ENCODE measurements at places on chromosomes 6 and 20.

DNA sequence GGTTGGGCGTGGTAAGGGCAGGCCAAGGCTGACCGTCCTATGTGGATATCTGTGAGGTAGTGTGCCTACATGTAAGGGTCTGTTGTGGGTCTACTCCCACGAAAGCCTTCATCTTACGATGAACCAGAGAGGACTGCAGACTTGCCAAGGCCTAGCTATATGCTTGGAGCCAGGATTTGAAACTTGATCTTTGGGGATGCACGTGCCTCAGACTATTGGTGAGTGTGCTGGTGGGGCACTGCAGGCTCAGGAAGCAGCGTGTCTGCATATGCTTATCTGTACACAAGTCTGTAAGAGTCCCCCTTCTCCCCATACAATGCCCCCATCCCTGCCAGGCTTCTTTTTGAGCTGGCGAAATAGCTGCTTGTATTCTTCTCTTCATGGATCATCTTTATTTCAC lies 17.9 kb downstream of the PLCG1 start:
- peaks cover 27% of the 10 kb centered on the region for H3K4me1 ChIP-seq
- H3K27me3 ChIP-seq, result no peaks in the 10 kb centered on the region
- no peak overlapping the region for H3K27ac ChIP-seq
- no peaks in the 10 kb centered on the region for H3K36me3 ChIP-seq

DNA sequence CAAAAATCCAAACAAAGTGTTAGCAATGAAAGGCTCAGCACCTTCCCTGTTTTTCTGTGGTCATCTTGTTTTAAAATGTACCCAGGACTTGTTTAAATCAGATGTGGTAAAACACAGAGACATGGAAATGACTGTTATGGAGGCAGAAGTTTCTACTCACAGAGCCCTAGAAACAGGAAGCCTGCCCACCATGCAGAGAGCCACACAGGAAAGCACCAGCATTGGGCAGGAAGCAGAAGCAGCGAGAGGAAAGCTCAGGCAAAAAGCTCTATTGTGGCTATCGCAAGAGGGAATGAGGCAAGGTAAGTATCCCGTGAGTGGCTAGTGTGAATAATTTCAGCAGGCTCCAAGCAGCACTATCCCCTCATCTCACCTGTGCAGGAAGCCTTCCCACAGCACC lies 42.8 kb downstream of the GPR6 start:
- H3K4me1 ChIP-seq, result no peaks in the 10 kb centered on the region
- no peak overlapping the region for H3K27ac ChIP-seq
- no peaks in the 10 kb centered on the region for H3K36me3 ChIP-seq
- DNase-seq, result no peak
- H3K27me3 ChIP-seq, result no peaks in the 10 kb centered on the region
- no peak overlapping the region for H3K4me3 ChIP-seq

DNA sequence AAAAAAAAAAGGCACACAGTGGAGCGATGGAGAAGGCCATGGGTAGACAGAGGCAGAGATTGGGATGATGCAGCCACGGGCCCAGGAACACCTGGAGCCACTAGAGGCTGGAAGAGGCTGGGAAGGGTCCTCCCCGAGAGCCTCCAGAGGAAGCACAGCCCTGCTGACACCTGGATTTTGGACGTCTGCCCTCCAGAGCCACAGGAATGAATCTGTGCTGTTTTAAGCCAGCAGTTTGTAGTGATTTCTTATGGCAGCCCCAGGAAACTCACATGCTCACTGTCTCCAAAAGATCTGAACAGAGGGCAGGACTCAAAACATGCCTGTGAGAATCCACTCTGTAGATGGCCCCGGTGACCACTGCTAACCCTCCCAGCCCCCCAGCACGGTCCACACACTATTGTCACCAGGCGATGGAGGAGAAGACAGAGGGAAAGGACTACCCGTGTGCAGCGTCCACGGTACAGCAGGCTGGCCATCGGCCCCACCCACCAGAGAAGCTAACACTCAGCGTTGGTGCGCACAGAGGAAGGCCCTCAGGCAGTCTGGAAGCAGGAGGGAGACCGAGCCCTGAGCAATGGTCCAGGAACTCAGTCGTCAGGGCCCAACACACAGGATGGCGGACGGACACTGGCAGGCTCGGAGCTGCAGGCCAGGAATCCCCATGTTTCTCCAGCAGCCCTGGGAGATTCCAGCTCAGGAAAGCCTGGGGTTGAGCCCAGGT lies 99.7 kb downstream of the BMP7 start:
- H3K4me3 ChIP-seq, result no peak overlapping the region
- no peak overlapping the region for H3K27ac ChIP-seq
- H3K27me3 ChIP-seq, result no peaks in the 10 kb centered on the region
- H3K4me1 ChIP-seq, result no peaks in the 10 kb centered on the region
- H3K36me3 ChIP-seq, result no peaks in the 10 kb centered on the region

GRCh38 chr6:79895382-79896074 lies 51.8 kb downstream of the ELOVL4 start:
- H3K4me3 ChIP-seq, result no peak overlapping the region
- H3K27me3 ChIP-seq, result no peaks in the 10 kb centered on the region
- no peak for DNase-seq
- no peaks in the 10 kb centered on the region for H3K4me1 ChIP-seq
- no peaks in the 10 kb centered on the region for H3K36me3 ChIP-seq

DNA sequence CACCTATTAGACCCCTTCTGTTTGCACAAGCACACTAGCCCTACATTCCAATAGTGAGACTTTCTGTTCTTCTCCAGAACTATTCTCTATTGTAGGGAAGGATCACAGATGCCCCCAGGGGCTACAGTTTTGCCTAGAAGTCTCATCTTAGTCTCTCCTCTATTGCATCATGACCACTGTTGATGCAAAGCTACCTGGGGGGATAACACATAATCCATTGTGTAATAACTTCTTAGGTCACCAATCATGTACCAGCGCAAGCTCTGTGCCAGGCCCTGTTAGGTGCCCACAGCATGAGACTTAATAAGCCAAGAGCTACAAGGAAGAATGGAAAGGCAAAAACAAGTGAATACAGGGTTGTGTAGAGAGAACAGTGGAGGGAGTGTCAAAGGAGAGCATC lies 98.1 kb upstream of the TNFAIP3 start:
- H3K27ac ChIP-seq, result no peak overlapping the region
- no peak overlapping the region for H3K4me3 ChIP-seq
- no peak for DNase-seq

GRCh38 chr6:108875161-108875555 lies 26.9 kb downstream of the ARMC2 start:
- peak overlapping the region; percentile 60 for H3K27ac ChIP-seq
- no peaks in the 10 kb centered on the region for H3K27me3 ChIP-seq
- no peak overlapping the region for H3K4me3 ChIP-seq

- no peaks in the 10 kb centered on the region for H3K27me3 ChIP-seq
- no peak overlapping the region for H3K4me3 ChIP-seq
- no peaks in the 10 kb centered on the region for H3K36me3 ChIP-seq
- DNase-seq, result no peak
- H3K4me1 ChIP-seq, result no peaks in the 10 kb centered on the region
- H3K27ac ChIP-seq, result no peak overlapping the region
Observed at GRCh38 chr20:10557685-10558084, 116.1 kb downstream of the JAG1 start.

- H3K4me1 ChIP-seq, result no peaks in the 10 kb centered on the region
- H3K27me3 ChIP-seq, result no peaks in the 10 kb centered on the region
- no peaks in the 10 kb centered on the region for H3K36me3 ChIP-seq
- no peak overlapping the region for H3K27ac ChIP-seq
- no peak overlapping the region for H3K4me3 ChIP-seq
- no peak for DNase-seq
Observed at GRCh38 chr6:31037682-31038081, 27.4 kb downstream of the MUC22 start.

DNA sequence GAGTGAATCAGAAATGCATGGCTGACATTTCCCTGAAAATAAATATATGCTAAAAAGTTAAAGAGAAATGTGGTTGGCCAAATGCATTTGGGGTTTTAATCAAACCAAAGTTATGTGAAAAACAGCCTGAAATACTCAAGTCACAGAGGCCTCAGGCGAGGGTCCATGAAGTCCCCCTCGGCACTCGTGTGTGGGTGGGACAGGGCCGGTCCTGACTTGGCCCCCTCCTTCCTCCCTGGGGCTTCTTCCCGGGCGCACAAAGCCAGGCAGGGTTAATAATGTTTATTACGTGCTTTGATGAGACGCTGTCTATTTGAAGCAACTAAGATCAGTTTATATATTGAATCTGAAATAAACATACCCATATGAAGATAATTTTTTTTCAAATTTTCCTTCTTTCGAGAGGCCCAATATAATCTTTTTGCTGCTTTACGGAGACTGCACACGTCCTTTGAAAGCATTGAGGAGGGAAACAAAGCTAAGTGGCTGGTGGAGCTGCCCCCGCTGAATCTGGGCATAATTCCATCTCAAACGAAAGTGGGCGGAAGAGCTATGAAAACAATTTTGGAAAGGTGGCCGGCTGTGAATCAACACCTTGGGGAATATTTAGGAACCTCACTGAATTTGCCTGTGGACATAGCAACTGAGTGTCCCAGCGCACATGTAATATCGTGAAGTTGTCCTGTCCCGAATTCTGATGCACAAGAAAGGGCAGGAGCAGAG lies 55.8 kb upstream of the SMOC2 start:
- no peaks in the 10 kb centered on the region for H3K27me3 ChIP-seq
- no peak overlapping the region for H3K27ac ChIP-seq
- no peak for DNase-seq
- no peaks in the 10 kb centered on the region for H3K36me3 ChIP-seq
- no peaks in the 10 kb centered on the region for H3K4me1 ChIP-seq

DNA sequence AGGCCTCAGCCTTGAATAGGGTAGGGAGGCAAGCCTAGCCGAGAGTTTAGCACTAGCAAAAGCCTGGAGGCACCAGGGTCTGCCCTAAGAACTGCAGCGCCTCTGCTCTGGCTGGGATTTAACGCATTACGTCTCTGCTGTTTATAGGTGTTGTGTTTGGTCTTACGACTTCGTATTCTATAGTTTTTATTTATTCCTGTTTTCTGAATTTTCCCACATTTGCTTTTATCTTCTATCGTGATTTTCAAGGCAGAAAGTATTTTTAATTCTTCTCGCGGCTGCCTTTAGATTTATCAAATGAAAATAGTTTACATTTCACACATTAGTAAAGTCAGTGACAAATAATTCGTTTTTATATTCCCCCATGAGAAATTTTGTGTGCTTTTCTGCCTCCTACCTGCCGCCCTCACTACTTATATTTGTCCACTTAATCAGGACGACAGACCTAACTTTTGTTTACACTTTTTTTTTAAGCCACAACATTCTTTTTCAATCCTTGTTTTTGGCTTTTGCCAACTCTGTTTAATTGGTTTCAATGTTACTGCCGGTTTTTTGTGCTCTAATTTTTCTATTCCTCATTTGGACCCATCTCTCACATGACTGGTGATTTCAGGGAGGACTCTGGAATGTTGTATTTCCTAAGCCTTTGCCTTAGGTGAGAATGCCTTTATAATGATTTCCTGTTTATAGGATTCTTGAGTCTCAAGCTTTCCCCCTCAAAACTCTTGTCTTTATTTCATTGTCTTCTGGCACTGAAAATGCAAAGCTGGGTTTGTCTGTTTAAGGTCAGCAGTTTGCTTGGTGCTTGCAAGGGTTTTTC lies 1.3 kb upstream of the LZTS3 start:
- peak overlapping the region; percentile 85 for H3K4me3 ChIP-seq
- no peaks in the 10 kb centered on the region for H3K4me1 ChIP-seq
- DNase-seq, result no peak
- no peak overlapping the region for H3K27ac ChIP-seq
- H3K36me3 ChIP-seq, result no peaks in the 10 kb centered on the region

- no peaks in the 10 kb centered on the region for H3K36me3 ChIP-seq
- H3K4me1 ChIP-seq, result no peaks in the 10 kb centered on the region
- H3K27ac ChIP-seq, result no peak overlapping the region
- DNase-seq, result no peak
Observed at GRCh38 chr6:35519313-35520015, 6.8 kb upstream of the TULP1 start.
